ENCODE measurements at places on chromosomes 5 and 9. TPM values are rescaled to one million over a fixed set of nuclear protein-coding genes. Genes with fewer than 3 reads are reported as not detected.

The VAV2 gene
- total RNA-seq = 17.2 TPM

The NMUR2 gene
- not detected for total RNA-seq

The MEF2C gene
- 7.7 TPM for total RNA-seq

The ASPN gene
- 0.07 TPM for total RNA-seq

The HAVCR2 gene
- 3.9 TPM for total RNA-seq

The SPATA31C1 gene
- total RNA-seq = not detected

Measured in M059J (cell line).